Stimulated activated CD4-positive, alpha-beta T cell treated with anti-CD3 and anti-CD28 coated beads, TNF-alpha, amount 100 ng/mL, for 4 hours (primary cell): ENCODE measurements at places on chromosomes 16 and 17.

GRCh38 chr16:57534881-57535658, 1.3 kb downstream of the CCDC102A start:
- no peak for DNase-seq

DNA sequence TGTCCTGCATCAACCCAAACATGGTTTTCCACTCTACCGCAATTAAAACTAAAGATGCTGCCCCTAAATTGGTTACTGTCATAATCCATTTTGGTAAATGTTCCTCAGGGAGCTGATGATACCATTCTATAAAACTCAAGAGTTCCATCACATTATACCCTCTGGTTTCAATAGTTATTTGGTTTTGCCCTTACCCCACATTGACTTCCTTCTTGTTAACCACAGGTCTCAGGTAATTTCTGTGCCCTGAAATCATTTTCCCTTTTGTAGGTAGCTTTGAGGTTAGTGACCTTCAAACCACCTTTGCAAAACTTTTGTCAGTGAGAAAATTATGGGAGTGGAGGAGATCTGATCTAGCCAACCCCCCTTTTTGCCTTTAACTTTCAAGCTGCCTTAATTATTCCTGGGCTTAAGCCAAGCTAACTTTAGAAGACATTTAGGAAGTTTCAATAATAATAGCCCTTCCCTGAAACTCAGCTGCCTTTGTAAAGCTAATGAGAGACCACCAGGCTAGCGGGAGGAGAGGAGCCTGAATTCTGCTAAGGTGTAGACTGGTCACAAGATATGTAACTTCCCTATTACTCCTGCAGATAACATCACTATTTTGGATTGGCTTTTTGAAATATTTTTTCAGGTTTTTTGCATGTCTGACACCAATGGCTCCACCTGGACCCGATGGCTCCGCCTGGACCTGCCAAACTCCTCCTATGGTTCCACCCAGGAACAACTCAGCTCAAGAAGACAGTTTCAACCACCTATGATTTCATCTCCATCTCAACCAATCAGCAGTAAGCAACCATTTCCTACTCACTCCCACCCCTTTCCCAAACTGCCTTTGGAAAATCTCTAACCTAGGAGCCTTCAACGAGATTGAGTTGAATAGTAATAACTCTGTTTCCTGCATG, 224.9 kb downstream of the HS3ST3B1 start:
- DNase-seq = no peak

DNA sequence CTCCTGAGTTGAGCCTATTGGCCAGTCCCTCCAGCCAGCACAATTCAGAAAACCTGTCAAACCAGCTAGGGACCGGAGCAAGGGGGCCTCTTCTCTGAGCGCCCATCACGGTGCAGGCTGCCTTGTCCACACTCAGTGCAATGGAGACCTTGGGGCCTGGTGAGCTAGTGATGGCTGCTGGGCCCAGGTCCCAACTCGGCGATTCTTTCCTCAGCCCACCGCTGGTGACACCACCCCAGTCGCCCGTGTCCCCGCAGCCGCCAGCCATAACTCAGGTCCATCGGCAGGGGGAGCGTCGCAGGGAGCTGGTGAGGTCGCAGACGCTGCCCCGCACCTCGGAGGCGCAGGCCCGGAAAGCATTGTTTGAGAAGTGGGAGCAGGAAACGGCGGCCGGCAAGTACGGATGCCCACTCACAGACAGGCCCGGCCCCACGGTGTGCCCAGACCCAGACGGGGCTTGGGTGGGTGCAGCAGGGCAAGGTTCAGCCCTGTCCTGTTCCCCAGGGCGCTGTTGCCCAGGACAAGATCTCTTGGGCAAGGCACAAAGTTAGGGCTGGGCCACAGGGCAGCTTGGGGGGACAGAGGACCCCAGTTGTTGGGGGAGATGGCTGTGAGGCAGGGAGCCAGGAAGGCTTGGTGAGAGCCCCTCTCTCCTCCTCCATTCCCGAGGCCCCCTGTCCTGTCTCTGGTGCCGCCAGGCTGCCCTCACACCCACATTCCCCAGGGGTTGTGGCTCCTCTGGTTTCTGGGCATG, 10.8 kb downstream of the SMTNL2 start:
- no peak for DNase-seq

DNA sequence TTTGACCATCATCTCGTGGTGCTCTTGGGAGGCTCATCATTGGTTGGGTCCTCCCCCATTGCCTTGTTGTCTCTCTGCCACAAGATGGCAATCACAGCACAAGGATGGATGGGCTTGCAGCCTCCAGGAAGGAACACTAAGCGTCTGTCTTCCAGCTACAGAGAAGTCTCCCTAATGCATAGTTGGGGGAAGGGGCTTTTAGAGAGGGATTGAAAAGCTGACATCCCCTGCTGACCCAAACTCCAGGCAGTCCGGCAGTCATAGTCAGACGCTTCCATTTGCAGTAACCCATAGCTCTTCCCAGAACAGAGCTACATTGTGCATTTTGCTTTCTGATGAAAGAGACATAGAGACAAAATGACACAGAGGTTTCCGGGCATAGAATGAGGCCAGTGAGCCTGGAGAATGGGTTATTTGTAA, 111.4 kb downstream of the UTP18 start:
- peak; percentile 52 for DNase-seq

- no peak for DNase-seq
Observed at GRCh38 chr17:39376434-39376833, 25.0 kb downstream of the FBXL20 start.

DNA sequence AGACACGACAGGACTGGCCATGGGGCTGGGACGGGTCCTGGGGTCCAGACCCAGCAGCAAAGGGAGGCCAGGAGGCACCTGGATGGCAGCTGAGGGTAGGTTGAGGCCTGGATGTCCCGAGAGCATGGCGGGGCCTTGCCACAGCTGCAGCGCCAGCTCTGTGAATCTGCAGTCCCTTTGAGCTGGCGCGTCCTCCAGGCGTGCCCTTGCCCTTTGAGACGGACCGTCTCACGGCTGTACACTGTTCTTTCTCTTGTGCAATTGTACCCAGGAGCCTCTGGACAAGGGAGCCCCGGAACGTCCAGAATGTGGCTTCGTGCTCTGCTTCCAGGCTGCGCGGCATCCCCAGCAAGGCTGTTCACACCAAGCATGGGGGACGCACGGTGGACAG, 69.5 kb upstream of the CIBAR2 start:
- no peak for DNase-seq

GRCh38 chr17:77837917-77838316, 120.6 kb upstream of the TNRC6C start:
- no peak for DNase-seq

- DNase-seq = no peak
Observed at GRCh38 chr16:30985401-30986128, 558 bp downstream of the HSD3B7 start.

DNA sequence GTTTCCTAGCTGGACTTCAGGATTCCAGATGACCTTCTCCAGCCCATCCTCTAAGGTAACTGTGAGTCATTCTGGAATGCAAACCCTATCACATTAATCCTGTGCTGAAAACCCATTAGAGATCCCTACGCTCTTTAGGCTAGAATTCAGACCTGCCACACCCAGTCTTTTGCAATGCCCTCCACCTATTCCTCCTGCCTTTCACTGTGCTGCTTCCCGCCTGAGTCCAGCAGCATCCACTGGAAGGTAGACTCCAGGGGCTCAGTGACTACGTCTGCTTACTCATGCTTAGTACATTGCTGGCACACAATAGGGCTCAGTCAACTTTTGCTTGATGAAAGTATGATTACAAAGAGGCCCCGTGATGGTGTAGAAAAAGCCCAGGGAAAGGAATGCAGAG, 121.1 kb downstream of the SPACA3 start:
- no peak for DNase-seq

DNA sequence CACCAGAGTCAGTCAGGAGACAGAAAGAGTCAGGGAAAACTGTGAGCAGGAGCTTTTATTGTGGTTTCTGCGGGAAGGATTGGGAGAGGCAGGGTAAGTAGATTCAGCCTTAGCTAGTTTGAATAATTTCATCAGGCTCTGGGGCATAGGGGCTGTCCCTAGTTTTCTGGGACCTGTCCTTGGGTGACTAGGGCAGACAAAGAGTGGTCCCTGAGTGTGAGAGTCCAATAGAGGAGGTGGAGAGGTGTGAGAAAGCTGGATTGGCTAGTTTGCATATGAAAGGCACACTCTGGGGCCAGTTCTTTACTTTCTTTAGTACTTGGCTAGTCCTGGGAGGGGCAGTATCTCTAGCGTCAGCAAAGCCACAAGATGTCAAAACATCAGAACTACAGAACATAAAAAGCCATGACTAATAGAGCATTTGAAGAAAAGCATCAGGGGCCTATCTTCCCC, 255.6 kb downstream of the HS3ST3A1 start:
- no peak for DNase-seq

GRCh38 chr16:65176603-65177002, 54.7 kb upstream of the CDH11 start:
- DNase-seq = no peak

DNA sequence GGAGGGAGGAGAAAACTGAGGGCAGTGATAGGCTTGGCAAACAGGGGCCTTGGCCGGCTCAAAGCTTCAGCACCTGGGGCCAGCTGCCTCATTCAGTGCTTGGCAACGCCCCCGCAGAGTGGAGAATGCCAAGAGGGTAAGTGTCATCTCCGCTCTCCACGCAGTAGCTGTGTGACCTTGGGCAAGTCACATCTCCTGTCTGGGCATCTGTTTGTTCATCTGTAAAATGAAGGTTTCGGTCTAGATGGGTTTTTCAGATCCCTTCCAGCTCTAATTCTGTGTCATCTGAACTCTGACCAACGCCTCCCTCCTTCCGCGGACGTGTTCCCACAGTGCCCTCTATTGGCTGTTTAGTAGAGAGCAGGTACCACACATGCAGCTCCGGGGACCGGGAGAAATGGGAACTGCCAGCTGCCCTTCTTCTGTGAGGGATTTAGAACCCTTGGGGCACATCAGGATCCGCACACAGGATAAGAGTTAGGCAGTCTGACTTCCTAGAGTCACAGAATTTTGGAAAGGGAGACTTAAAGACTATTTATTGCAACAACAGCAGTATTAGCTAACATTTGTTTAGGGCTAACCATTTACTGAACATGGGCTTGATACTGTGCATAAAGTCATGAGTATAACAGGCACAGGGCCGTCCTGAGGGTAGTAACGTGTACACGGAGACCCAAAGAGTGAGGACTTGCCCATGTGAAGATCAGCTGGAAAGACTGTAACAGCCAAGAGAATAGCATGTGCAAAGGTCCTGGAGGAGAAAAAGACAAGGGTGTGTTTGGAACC, 26.8 kb downstream of the GP2 start:
- DNase-seq = no peak

DNA sequence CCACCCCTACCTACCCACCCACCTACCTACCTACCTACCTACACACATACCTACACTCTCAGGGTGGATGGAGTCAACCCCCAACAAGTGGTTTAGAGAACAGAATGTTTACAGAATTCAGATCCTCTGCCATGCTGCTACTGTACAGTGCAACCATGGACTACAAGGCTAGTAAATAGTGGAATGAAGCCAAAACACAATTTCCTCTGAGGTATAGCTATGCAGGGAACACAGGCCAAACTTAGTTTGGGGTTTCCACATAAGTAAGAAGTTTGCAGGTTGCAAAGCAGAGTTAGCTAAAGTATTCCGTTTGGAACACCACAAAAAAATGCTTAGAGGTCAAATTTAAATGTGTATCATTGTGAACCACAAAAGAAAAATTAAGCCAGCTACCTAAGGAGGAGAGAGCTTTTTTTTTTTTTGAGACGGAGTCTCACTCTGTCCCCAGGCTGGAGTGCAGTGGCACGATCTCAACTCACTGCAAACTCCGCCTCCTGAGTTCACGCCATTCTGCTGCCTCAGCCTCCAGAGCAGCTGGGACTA, 2.7 kb upstream of the AP1G1 start:
- no peak for DNase-seq

- no peak for DNase-seq
Observed at GRCh38 chr16:31499928-31500327, 8.3 kb downstream of the RUSF1 start.

GRCh38 chr17:5286846-5287245, 4.8 kb downstream of the RABEP1 start:
- no peak for DNase-seq

DNA sequence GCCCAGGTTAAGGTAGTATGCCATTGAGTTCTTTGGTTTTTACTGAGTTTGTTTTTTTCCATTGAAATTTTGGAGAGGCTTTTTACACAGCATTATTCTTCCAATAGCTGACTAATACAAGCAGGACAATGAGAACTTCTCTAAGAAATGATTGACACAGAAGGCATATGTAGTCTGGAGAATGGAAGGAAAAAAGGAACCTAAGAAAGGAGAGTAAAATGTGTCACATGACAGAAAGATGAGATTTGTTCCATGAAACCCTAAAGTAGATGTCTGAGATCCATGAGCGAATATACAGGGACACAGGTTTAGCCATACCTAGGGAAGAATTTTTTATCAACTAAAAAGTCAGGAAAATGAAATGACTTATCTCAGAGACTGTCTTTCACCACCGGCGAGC, 80.7 kb downstream of the AKAP1 start:
- DNase-seq = no peak

DNA sequence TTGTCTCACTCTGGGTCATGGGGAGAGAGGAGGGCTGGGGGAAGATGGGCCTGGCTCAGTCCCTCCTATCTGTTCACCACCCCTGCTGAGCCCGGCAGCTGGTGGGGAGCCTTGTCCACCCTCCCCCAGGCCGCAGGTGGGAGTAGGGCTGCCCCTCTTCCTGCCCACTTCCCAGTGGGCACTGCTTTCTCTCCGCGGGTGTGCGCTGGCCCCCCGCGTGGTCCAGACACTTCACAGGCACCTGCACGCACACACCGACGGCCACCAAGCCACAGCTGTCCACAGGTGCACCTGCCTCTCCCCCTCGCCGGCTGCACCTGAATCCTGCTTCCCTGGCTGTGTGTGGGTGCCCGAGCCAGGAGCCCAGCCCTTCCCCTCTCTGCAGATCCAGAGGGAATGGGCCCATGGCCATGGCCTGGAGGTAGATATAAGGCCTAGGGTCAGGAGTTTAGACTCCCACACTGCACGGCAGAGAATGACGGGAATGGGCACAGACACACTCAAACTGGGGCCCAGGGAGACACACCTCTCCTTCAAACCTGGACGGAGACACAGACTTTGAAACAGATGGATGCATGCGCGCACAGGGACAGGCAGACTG, 2.0 kb downstream of the NHERF2 start:
- DNase-seq = no peak
